Esophagus mucosa (tissue), 1 donor: ENCODE measurements at places on chromosomes 16 and 17. TPM values are rescaled to one million over a fixed set of nuclear protein-coding genes. Genes with fewer than 3 reads are reported as not detected.

The BANP gene
- 9.6 TPM for total RNA-seq

The CCL2 gene
- total RNA-seq: 2.2 TPM

The CES4A gene
- 6.0 TPM for total RNA-seq

The NDUFAB1 gene
- total RNA-seq: 79.5 TPM

The ADAMTS18 gene
- not detected for total RNA-seq

The NUP93 gene
- 52.3 TPM for total RNA-seq

The CPHXL2 gene
- not detected for total RNA-seq

The C17orf78 gene
- total RNA-seq: not detected

The ABI3 gene
- 2.7 TPM for total RNA-seq

The DRC7 gene
- not detected for total RNA-seq

The MYOCD gene
- total RNA-seq: 1.3 TPM

The PRAC2 gene
- not detected for total RNA-seq

The OTOA gene
- 0.04 TPM for total RNA-seq

The AANAT gene
- not detected for total RNA-seq

The STH gene
- total RNA-seq: not detected

The SAP30BP gene
- 46.3 TPM for total RNA-seq

The TGFB1I1 gene
- 4.3 TPM for total RNA-seq

The ITGAL gene
- total RNA-seq: 2.0 TPM

The NUP88 gene
- total RNA-seq: 50.4 TPM

The HOXB1 gene
- 0.24 TPM for total RNA-seq

The DPEP2 gene
- 0.68 TPM for total RNA-seq

The TSR1 gene
- total RNA-seq: 24.5 TPM

The USP7 gene
- total RNA-seq: 87.3 TPM

The TMEM106A gene
- 1.3 TPM for total RNA-seq

The USP36 gene
- 26.4 TPM for total RNA-seq

The SLC5A11 gene
- total RNA-seq: not detected

The PERCC1 gene
- not detected for total RNA-seq

The HIGD1B gene
- 3.4 TPM for total RNA-seq

The WNT9B gene
- not detected for total RNA-seq

The ASGR1 gene
- 1.00 TPM for total RNA-seq

The SULT1A1 gene
- 4.7 TPM for total RNA-seq

The TEX19 gene
- total RNA-seq: not detected

The VTN gene
- 0.60 TPM for total RNA-seq

The CENPV gene
- 1.2 TPM for total RNA-seq

The LRRC46 gene
- total RNA-seq: 0.28 TPM

The IFT20 gene
- total RNA-seq: 14.0 TPM

The ABCA9 gene
- 1.3 TPM for total RNA-seq

The METTL26 gene
- total RNA-seq: 40.2 TPM

The IL17C gene
- total RNA-seq: not detected

The COX6A2 gene
- 0.48 TPM for total RNA-seq

The CHST6 gene
- total RNA-seq: 4.6 TPM

The PRDM7 gene
- not detected for total RNA-seq

The HASPIN gene
- 3.4 TPM for total RNA-seq

The SULT1A3 gene
- 7.1 TPM for total RNA-seq

The PER1 gene
- 65.0 TPM for total RNA-seq

The NPB gene
- 0.24 TPM for total RNA-seq

The C16orf74 gene
- 10.9 TPM for total RNA-seq

The SLC43A2 gene
- total RNA-seq: 3.6 TPM

The CCL4L2 gene
- total RNA-seq: not detected

The C17orf67 gene
- 0.52 TPM for total RNA-seq

The SLC35B1 gene
- 37.2 TPM for total RNA-seq

The PLD6 gene
- 0.44 TPM for total RNA-seq

The BAHCC1 gene
- total RNA-seq: 4.2 TPM

The GP1BA gene
- not detected for total RNA-seq

The WFDC1 gene
- total RNA-seq: 1.1 TPM

The DEXI gene
- total RNA-seq: 14.5 TPM

The G6PC1 gene
- total RNA-seq: not detected
